Hair follicle dermal papilla cell (primary cell): ENCODE measurements at places on chromosomes 2 and 18. TPM values are rescaled to one million over a fixed set of nuclear protein-coding genes. Genes with fewer than 3 reads are reported as not detected.

MAT2A gene
- 240 and 245 TPM in 2 replicates for total RNA-seq

TRABD2A gene
- total RNA-seq = 0.36 and 1.3 TPM in 2 replicates

SH3BP4 gene
- total RNA-seq = 172 and 214 TPM in 2 replicates

COLEC12 gene
- total RNA-seq = 297 and 345 TPM in 2 replicates

CIB4 gene
- total RNA-seq = not detected in 2 replicates

HK2 gene
- total RNA-seq = 33.5 and 54.0 TPM in 2 replicates

TEX51 gene
- total RNA-seq = not detected in 2 replicates

CXCR1 gene
- total RNA-seq = not detected in 2 replicates

BOLL gene
- not detected in 2 replicates for total RNA-seq
